Activated T-helper 17 cell treated with anti-CD3 and anti-CD28 coated beads, Interleukin-2, amount 50 U/mL, for 72 hours (primary cell): ENCODE measurements at places on chromosomes 13 and 19.

DNA sequence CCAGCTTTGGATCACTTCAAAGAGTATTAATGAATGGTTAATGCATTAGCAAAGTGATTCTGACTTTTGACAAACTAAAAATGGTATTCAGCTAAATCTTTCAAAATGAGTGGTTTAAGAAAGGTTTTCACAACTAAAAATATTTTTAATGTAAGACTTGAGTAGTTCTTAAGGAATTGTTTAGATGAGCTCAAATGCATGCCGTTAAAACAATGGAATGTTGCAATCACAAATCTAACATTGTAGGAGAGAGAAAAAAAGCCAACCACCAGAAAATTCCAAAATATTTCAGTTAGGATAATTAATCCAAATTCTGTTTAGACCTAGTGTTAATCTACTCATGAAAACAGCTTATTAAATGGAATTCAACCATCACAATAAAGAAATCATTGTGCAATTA lies 1044.8 kb upstream of the SLC10A2 start:
- ATAC-seq: no peak

GRCh38 chr13:99809926-99810325 lies 161.6 kb downstream of the ZIC5 start:
- ATAC-seq: no peak

DNA sequence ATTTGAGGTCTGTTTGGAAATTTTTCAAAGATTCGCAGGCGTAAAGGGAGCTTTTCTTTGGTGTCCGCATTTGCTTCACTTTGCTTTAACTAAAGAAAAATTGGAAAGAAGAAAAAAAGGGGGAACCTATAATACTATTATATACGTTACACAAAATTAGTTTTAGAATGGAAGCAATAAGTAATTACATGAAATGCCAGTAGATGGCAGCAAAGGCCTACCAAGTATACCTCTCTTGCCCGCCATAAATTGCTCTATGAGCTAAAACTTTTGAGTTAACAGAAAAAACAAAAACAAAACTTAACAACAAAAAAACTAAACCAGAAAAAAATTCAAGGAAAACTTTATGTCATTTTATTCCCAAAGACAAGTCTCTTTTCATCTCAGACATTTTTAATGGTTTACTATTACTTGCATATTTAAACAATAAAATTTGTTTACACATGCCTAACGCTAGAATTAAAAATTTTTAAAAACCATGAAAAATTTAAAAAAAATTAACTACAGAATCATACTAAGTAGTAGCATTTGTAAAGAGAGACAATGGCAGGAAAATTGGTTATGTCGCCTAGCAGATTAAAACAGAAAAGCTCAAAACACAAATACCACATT lies 271.4 kb downstream of the NALCN start:
- ATAC-seq: no peak

- no peak for ATAC-seq
Observed at GRCh38 chr13:78915015-78915414, 256.1 kb upstream of the OBI1 start.

DNA sequence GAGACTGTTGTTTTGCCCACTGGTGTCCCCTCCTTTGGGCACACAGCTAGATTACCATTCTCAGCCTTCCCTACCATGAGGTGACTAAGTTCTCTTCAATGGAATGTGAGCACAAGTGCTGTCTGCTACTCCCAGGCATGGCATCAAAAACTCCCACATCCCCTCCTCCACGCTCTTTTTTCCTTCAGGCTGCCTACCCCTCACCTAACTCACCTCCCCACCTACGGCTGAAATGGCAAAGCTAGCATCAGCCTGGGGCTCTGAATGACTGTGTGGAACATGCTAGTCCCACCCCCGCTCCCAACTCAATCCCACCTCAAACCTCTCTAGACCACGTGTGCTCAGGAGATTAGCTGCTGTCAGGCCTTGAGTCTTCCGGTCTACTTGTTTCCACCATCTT lies 512.2 kb downstream of the DIAPH3 start:
- no peak for ATAC-seq

- no peak for ATAC-seq
Observed at GRCh38 chr13:48707405-48707804, 53.7 kb downstream of the CYSLTR2 start.

DNA sequence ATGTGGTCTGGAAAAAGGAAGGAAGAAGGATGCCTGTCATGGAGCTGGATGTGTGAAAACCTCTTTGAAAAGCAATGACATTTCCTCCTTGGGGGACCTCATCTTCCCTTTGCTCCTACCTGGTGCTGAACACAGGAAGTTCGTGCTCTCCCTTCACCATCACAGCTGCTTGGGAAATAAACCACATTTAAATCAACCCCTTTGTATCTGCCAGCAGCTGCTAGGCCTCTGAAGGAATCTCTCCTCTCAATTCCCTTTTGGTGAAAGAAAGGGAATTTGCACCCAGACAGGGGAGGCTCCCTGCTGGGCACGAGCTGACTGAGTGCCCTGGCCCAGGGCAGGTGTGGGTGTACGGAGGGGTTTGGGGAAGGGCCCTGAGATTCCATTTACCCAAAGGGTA lies 437.7 kb downstream of the TSHZ3 start:
- ATAC-seq: no peak

GRCh38 chr13:46801858-46802257 lies 4.9 kb upstream of the ESD start:
- no peak for ATAC-seq

DNA sequence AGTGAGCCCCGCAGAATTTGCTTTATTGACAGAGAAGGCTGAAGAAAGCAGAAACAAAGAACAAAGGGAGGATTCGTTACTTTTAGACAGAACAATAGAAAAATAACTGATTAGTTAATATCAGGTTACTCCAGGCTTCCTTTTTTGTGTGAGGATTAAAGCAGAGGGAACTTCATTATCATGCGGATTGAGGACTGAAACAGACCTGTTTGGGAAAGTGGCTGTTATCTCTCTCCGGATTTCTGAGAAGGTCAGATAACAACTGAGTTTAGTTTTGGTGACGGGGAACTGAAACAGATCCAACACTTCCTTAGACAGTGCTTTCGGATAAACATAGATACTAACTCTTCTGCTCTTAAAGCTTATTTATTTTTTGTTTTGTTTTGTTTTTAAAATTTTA lies 246.4 kb upstream of the ZNF507 start:
- ATAC-seq: no peak
